ENCODE measurements at places on chromosomes 2 and 18.

DNA sequence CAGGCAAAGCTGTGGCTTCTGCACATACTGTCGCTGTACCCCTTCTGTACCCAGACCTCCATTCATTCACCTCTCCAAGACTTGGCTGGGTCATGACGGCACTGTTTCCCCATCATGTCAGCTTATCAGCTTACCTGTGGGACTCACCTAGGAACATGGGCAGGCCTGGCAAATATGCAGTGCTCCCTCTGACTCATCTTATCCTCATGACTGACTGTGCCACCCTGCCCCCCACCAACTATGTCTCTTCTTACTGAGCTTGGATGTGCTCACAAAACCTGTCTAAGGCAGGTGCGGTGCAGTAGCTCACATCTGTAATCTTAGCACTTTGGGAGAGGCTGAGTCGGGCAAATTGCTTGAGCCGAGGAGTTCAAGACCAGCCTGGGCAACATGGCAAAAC lies 152.4 kb downstream of the MGAT5 start:
- no peak for DNase-seq

- no peak for DNase-seq
Measured at GRCh38 chr18:49527631-49528327, 34.1 kb upstream of the LIPG start.

GRCh38 chr18:21129566-21130216 lies 18.1 kb upstream of the ROCK1 start:
- DNase-seq: peak; percentile 57

- peak; percentile 59 for DNase-seq
Measured at GRCh38 chr18:23136326-23137096, 1.2 kb downstream of the CABLES1 start.

DNA sequence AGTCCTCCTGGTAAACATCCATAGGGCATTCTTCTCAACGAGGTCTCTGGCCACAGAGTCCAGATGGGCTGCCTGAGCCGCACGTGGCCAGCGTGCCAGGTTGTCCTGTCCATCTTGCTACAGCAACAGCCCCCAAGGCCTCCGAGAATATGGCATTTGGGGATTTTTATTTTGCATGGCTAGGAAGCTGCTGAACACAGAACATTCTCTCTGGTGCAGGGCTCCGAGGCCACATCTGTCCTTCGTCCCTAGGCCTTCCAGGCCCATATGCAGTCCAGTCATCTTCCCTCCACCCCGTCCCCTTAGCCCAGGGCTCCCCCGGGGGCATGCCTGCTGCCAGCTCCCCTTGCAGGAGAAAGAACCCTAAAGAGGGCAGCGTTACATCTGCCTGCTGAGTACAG lies 2.3 kb downstream of the HDAC4 start:
- no peak for DNase-seq

GRCh38 chr2:4502230-4502843 lies 799.0 kb downstream of the DCDC2C start:
- no peak for DNase-seq

Data from AG08395 (cell line).